ENCODE measurements at places on chromosomes 4 and X.

- DNase-seq = no peak
Observed at GRCh38 chrX:33840176-33840575, 291.9 kb downstream of the FAM47A start.

DNA sequence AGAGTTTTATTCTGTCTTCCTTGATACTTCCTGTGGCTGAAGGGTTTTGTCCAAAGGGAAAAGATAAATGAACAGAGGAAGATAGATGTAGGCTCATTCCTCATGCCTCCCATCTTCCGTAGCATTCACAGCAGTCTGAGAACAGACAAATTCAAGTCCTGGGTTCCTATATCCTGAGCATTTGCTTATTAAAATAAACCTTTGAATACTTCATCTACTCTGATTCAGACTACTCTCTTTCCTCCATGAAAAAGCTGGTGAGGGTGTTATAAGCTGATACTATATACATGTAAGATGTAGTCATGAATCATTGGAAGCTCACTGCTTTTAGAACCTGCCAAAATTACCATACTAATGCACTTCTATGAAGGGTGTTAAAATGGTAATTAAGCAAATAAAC lies 61.2 kb downstream of the GAB1 start:
- no peak for DNase-seq

DNA sequence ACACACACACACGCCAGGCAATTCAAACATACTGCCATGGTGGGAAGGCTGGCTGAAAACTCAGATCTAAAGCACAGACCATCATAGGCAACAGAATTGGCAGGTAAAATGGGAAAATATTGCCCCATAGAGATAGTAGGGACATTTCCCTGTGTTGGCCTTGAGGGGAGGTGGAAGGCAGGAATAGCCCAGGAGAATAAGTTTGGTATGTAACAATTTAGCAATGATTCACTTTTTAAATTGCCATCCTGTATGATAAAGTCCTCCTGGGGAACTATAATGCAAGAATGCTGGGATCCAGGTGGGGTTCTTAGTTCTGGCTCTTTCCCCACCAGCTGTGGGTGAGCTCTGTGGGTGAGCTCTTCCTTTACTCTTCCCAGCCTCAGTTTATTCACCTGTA lies 51.0 kb downstream of the ATXN3L start:
- DNase-seq = no peak

- DNase-seq = no peak
Observed at GRCh38 chr4:82213485-82214417, 160.0 kb downstream of the HNRNPD start.

GRCh38 chr4:54677416-54677815 lies 19.7 kb downstream of the KIT start:
- no peak for DNase-seq

GRCh38 chr4:185697488-185697887 lies 114.5 kb downstream of the SORBS2 start:
- DNase-seq = no peak

- no peak for DNase-seq
Observed at GRCh38 chr4:21191317-21191716, 491.1 kb downstream of the PACRGL start.

GRCh38 chr4:5821665-5822358 lies 71.1 kb downstream of the CRMP1 start:
- no peak for DNase-seq
